IMR-90 (cell line): ENCODE measurements at places on chromosomes 1 and 21. TPM values are rescaled to one million over a fixed set of nuclear protein-coding genes. Genes with fewer than 3 reads are reported as not detected.

GRCh38 chr1:184392067-184392466, 5.2 kb downstream of the C1orf21 start:
- H3K27me3 ChIP-seq = no peaks in the 10 kb centered on the region
- no peaks in the 10 kb centered on the region for H3K36me3 ChIP-seq
- no peak overlapping the region for H3K4me3 ChIP-seq
- H3K27ac ChIP-seq = no peak overlapping the region
- H3K4me1 ChIP-seq = peaks cover 4% of the 10 kb centered on the region; the same call in 1 of the 2 replicates

DNA sequence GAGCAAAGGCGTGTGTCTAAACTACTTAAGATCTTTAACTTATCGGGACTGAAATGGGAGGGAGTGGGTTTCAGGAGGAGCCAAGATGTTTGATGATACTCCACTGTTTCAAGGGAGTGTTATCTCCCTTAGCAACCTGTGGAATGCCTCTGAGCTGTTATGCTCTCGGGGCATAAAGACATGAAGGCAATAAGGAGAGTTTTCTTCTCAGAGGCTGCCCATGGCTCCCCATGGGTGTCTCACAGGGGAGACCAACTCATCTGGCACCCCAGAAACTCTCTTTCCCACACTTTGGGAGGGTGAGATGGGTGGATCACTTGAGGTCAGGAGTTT, 130.0 kb downstream of the LIPI start:
- DNase-seq = no peak
- H3K36me3 ChIP-seq = no peaks in the 10 kb centered on the region
- H3K27me3 ChIP-seq = no peaks in the 10 kb centered on the region
- no peaks in the 10 kb centered on the region for H3K4me1 ChIP-seq
- no peak overlapping the region for H3K4me3 ChIP-seq

DNA sequence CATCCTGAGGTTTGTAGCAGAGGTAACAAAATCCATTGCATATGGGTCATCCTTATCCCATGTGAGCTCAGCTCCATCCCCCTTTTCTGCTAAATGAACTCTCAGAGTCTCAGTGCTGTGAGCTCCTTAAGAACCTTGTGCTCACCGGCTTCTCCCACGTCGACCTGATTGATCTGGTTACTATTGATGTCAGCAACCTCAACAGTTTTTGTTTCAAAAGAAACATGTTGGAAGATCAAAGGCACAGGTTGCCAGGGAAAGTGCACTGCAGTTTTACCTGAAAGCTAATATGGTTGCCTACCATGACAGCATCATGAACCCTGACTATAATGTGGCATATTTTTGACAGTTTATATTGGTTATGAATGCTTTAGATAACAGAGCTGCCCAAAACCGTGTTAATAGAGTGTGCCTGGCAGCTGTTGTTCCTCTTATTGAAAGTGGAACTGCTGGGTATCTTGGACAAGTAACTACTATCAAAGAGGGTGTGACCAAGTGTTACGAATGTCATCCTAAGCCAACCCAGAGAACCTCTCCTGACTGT, 131.4 kb downstream of the HS2ST1 start:
- no peaks in the 10 kb centered on the region for H3K36me3 ChIP-seq
- H3K27ac ChIP-seq = no peak overlapping the region
- no peaks in the 10 kb centered on the region for H3K27me3 ChIP-seq
- DNase-seq = peak; percentile 59
- H3K4me3 ChIP-seq = no peak overlapping the region

GRCh38 chr1:36160388-36160948, 4.5 kb downstream of the MAP7D1 start:
- H3K4me1 ChIP-seq = peaks cover 22% of the 10 kb centered on the region
- H3K4me3 ChIP-seq = peak overlapping the region; percentile 32; the same call in 1 of the 2 replicates
- no peaks in the 10 kb centered on the region for H3K27me3 ChIP-seq
- no peak for DNase-seq
- peak overlapping the region; percentile 89 for H3K27ac ChIP-seq
- peaks cover 15% of the 10 kb centered on the region for H3K36me3 ChIP-seq

GRCh38 chr1:227895828-227896685, 51.7 kb downstream of the WNT9A start:
- no peak overlapping the region for H3K27ac ChIP-seq
- no peaks in the 10 kb centered on the region; the same call in 1 of the 2 replicates for H3K4me1 ChIP-seq
- peak; percentile 5 for DNase-seq
- no peaks in the 10 kb centered on the region; the same call in 1 of the 2 replicates for H3K27me3 ChIP-seq
- H3K4me3 ChIP-seq = no peak overlapping the region
- H3K36me3 ChIP-seq = no peaks in the 10 kb centered on the region

DNA sequence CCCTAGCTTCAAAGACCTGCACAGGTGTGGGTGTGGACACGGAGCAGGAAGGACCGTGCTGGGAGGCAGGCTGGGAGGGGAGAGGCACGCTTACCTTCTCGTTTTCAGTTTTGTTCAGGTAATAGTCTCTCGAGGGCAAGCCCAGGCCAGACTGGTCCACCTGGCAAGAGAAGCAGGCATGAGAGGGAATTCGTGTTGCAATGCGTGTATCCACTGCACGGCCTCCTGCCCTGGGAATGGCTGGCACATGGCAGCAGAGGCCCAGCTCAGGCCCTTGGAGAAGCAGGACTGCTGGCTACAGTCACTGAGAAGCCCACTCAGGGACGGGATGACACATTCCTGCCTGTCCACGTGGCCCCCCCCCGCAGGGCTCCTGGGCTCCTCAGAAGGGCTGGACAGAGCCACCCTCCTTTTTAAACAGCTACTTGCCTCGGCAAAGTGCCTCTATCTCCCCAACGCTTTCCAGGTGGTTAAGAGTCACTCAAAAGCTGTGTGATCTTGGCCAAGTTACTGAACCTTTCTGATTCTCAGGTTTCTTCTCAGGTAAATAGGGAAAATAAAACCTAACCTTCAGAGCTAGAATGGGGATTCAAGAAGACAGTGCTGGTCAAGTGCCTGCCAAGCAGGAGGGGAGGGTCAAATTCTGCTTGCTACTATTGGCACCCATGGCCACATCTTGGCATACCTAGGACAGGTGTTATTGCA, 32.7 kb downstream of the ECE1 start:
- no peak for DNase-seq
- H3K27me3 ChIP-seq = no peaks in the 10 kb centered on the region
- peaks cover 48% of the 10 kb centered on the region for H3K36me3 ChIP-seq
- H3K4me3 ChIP-seq = no peak overlapping the region
- H3K27ac ChIP-seq = no peak overlapping the region

DNA sequence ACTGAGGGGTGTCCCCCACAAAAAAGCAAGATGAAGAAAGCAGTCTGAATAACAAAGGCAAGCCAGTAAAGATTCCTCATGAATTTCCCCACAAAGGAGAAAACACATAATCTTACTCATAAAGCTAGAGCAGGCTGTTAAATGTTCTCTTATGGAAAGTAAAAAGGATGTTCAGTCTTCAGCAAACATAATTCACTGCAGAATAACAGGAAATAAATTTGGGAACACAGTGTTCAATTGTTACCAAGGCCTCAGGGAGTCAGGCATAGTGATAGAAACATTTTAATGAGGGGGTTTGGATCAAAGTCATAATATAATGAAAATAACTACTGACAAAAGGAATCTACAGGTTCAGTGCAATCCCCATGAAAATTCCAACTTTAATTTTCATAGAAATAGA, 297.6 kb downstream of the DPYD start:
- H3K27ac ChIP-seq = no peak overlapping the region
- H3K4me3 ChIP-seq = no peak overlapping the region
- DNase-seq = no peak
- no peaks in the 10 kb centered on the region for H3K4me1 ChIP-seq
- H3K27me3 ChIP-seq = no peaks in the 10 kb centered on the region

GRCh38 chr1:51044199-51044598, 57.8 kb upstream of the C1orf185 start:
- H3K27me3 ChIP-seq = no peaks in the 10 kb centered on the region; the same call in 1 of the 2 replicates
- no peak overlapping the region for H3K4me3 ChIP-seq
- no peaks in the 10 kb centered on the region for H3K4me1 ChIP-seq

DNA sequence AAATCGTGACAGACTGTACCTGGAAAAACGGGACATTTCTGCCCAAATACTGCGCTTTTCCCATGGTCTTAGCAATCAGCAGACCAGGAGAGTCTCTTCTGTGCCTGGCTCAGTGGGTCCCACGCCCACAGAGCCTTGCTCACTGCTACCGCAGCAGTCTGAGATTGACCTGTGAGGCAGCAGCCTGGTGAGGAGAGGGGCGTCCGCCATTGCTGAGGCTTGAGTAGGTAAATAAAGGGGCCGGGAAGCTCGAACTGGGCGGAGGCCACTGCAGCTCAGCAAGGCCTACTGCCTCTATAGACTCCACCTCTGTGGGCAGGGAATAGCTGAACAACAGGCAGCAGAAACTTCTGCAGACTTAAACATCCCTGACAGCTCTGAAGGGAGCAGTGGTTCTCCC, 203.1 kb downstream of the DENND1B start:
- H3K4me1 ChIP-seq = no peaks in the 10 kb centered on the region

DNA sequence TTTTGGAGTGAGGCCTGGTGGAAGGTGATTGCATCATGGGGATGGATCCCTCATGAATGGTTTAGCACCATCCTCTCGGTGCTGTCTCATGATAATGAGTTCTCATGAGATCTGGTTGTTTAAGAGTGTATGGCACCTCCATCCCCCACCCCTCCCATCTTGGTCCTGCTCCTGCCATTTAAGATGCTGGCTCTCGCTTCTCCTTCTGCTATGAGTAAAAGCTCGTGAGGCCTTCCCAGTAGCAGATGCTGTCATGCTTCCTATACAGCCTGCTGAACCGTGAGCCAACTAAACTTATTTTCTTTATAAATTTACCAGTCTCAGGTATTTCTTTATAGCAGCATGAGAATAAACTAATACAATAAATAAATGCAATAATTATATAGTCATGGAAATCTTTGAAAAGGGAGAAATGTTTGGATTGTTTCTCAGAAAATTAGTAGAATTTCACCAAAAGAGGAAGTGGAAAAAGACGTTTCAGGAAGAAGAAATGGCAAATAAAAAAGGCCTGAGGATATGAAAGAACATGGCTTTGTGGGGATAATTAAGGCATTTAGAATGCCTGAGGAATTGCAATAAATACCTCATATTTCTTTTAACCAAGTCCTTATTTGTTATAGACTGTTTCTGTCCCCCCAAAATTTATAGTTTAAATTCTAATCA, 451.2 kb upstream of the ADGRL4 start:
- no peaks in the 10 kb centered on the region for H3K27me3 ChIP-seq
- no peak for DNase-seq
- no peaks in the 10 kb centered on the region for H3K4me1 ChIP-seq
- no peak overlapping the region for H3K27ac ChIP-seq
- H3K36me3 ChIP-seq = no peaks in the 10 kb centered on the region

DNA sequence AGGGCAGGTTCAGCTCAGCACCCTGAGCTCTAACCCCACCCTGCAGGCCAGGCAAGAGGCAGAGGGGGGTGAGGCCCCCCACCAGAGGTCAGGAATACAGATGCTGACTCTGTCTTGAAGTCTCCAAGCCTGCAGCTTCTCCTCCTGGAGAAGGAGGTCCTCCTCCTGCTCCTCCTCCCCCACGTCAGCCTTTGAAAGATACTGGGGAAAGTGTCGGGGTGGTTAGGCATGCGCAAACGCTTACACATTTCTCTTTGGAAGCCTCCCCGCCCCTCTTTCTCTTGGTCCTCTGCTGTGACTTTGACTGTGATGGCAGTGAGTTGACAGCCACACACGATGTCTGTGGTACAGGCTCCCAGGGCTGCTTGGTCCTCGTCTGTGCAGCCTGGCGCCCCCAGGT, 65.3 kb downstream of the SPSB1 start:
- H3K36me3 ChIP-seq = peaks cover 33% of the 10 kb centered on the region
- H3K27me3 ChIP-seq = no peaks in the 10 kb centered on the region

DNA sequence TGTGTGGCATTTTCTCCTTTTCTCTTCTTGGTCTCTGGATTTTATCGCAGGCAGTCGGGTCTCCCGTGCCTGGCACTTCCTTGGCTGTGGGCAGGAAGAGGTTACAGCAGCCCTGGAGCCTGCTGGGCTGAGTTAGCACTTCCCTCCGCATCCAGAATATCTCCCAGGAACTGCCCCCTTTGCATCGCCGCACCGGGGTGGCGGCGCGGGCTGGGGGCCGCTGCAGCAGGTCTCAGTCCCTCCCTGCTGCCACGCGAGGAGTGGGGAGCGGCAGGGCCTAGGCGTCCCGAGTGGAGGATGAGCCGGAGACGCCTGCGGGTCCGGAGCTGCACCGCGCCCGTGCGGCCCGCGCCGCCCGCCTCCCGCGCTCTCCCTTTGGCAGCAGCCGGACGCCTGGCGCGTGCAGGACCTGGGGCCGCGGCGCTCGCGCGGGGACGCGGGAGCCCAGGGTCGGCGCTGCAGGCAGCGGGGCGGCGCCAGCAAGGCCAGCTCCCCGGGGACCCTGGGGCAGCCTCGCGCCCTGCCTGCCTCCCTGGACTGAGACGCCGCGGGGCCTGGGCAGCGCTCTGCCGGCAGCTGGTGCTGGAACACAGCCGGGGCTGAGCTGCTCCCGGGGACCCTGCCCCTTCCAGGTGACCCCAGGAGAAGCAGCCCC, 192.8 kb downstream of the PRDM2 start:
- no peak for DNase-seq
- no peaks in the 10 kb centered on the region for H3K4me1 ChIP-seq
- no peaks in the 10 kb centered on the region; the same call in 1 of the 2 replicates for H3K27me3 ChIP-seq
- H3K36me3 ChIP-seq = no peaks in the 10 kb centered on the region
- no peak overlapping the region for H3K27ac ChIP-seq

GRCh38 chr1:211735208-211736170, 60.1 kb upstream of the NEK2 start:
- H3K27ac ChIP-seq = no peak overlapping the region
- peaks cover 6% of the 10 kb centered on the region for H3K4me1 ChIP-seq
- peak; percentile 81 for DNase-seq
- no peaks in the 10 kb centered on the region for H3K36me3 ChIP-seq
- no peak overlapping the region for H3K4me3 ChIP-seq

GRCh38 chr1:44724955-44725698, 5.8 kb downstream of the RNU5D-1 start:
- H3K4me3 ChIP-seq = no peak overlapping the region
- no peaks in the 10 kb centered on the region for H3K36me3 ChIP-seq
- H3K4me1 ChIP-seq = peaks cover 2% of the 10 kb centered on the region; the same call in 1 of the 2 replicates
- H3K27me3 ChIP-seq = no peaks in the 10 kb centered on the region
- no peak for DNase-seq
- H3K27ac ChIP-seq = no peak overlapping the region

DNA sequence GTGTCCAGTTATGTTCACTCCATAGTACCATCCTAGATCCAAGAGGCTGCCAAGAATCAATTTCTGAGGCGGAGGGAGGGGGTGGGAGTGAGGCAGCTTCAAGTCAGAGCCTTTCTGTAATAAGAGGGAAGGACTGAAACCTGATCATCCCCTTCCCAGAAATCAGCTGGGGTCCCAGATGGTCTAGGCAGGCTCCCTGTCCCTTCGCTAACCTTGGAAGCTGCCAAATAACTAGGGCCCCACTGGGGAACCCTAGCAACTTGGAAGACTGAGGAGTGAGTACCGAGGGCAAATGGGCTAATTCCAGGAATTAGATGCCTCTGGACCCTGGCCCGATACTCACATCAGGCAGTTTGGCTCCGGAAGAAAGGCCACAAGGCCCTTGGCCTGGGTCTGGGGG, 113.3 kb downstream of the NAV1 start:
- H3K27me3 ChIP-seq = no peaks in the 10 kb centered on the region
- no peak overlapping the region for H3K27ac ChIP-seq
- H3K4me3 ChIP-seq = no peak overlapping the region
- peaks cover 5% of the 10 kb centered on the region for H3K36me3 ChIP-seq

GRCh38 chr1:170664093-170664827, at the start of gene PRRX1:
TSS of gene PRRX1 (plus strand) at chr1:170664131. CDS start at chr1:170664219, 88 bp downstream.
- H3K36me3 ChIP-seq = peaks cover 9% of the 10 kb centered on the region; the same call in 1 of the 2 replicates
- peaks cover 12% of the 10 kb centered on the region for H3K4me1 ChIP-seq
- no peaks in the 10 kb centered on the region for H3K27me3 ChIP-seq
- peak within 1 kb of the TSS; percentile 88 for H3K4me3 ChIP-seq

The VPS13D gene
- 8.1 and 9.0 TPM in 2 replicates for polyA plus RNA-seq

The ANKRD65 gene
- polyA plus RNA-seq = 0.09 and 0.11 TPM in 2 replicates

The CCDC17 gene
- polyA plus RNA-seq = 0.26 and 0.30 TPM in 2 replicates

The RSBN1 gene
- 4.6 and 5.3 TPM in 2 replicates for polyA plus RNA-seq

The S100A14 gene
- 0.10 and 0.14 TPM in 2 replicates for polyA plus RNA-seq

The FNDC10 gene
- polyA plus RNA-seq = 5.8 and 7.6 TPM in 2 replicates

The ESRRG gene
- polyA plus RNA-seq = 0.16 and 0.17 TPM in 2 replicates

The TIAM1 gene
- 2.9 TPM in 2 replicates for polyA plus RNA-seq

The KRTAP20-3 gene
- polyA plus RNA-seq = not detected in 2 replicates

The CD52 gene
- 1.3 and 1.6 TPM in 2 replicates for polyA plus RNA-seq
